ENCODE measurements at places on chromosomes 2 and 18. TPM values are rescaled to one million over a fixed set of nuclear protein-coding genes. Genes with fewer than 3 reads are reported as not detected.

GRCh38 chr2:23662941-23663920, 263.7 kb downstream of the ATAD2B start:
- no peaks in the 10 kb centered on the region for H3K4me1 ChIP-seq
- DNase-seq = peak; percentile 41
- no peak overlapping the region for H3K27ac ChIP-seq
- H3K4me3 ChIP-seq = peak overlapping the region; percentile 48

RPIA gene
- 14.0 TPM for total RNA-seq

DNAJC5G gene
- total RNA-seq = 0.94 TPM

GRCh38 chr18:23593720-23594119, 7.4 kb upstream of the NPC1 start:
- no peaks in the 10 kb centered on the region for H3K4me1 ChIP-seq
- H3K36me3 ChIP-seq = no peaks in the 10 kb centered on the region
- no peak for DNase-seq
- no peaks in the 10 kb centered on the region for H3K27me3 ChIP-seq
- peak overlapping the region; percentile 61 for H3K27ac ChIP-seq

NUP35 gene
- 7.1 TPM for total RNA-seq

DNA sequence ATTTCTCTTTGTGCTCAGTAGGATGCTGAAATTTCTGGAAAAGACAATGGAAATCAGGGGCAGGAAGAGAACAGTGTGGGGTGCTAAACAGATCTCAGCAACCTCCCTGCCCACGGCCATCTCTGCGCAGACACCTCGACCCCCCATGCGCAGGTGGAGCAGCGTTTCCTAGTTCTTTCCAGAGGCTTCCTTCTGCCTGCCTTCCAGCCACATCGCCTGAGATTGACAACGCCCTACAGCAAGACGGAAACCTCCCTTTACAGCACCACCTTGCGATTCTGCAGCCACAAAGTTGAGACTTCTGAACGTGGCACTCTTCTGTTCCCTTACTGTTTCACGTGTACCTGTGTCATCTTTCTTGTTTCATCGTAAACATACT, 31.4 kb upstream of the CASP8 start:
- no peaks in the 10 kb centered on the region for H3K27me3 ChIP-seq
- H3K4me3 ChIP-seq = no peak overlapping the region
- H3K36me3 ChIP-seq = no peaks in the 10 kb centered on the region

TSGA10 gene
- total RNA-seq = 3.9 TPM

IFIH1 gene
- 6.6 TPM for total RNA-seq

GRCh38 chr2:183088061-183088460, 9.5 kb downstream of the DUSP19 start:
- no peaks in the 10 kb centered on the region for H3K4me1 ChIP-seq
- no peak overlapping the region for H3K27ac ChIP-seq
- H3K36me3 ChIP-seq = no peaks in the 10 kb centered on the region
- no peaks in the 10 kb centered on the region for H3K27me3 ChIP-seq

KRTCAP3 gene
- total RNA-seq = not detected

LONRF2 gene
- 13.0 TPM for total RNA-seq

UGT1A5 gene
- not detected for total RNA-seq

- no peaks in the 10 kb centered on the region for H3K4me1 ChIP-seq
- H3K36me3 ChIP-seq = no peaks in the 10 kb centered on the region
- H3K27ac ChIP-seq = no peak overlapping the region
- no peak overlapping the region for H3K4me3 ChIP-seq
- DNase-seq = no peak
Observed at GRCh38 chr2:137886083-137886831, 78.0 kb upstream of the HNMT start.

DNA sequence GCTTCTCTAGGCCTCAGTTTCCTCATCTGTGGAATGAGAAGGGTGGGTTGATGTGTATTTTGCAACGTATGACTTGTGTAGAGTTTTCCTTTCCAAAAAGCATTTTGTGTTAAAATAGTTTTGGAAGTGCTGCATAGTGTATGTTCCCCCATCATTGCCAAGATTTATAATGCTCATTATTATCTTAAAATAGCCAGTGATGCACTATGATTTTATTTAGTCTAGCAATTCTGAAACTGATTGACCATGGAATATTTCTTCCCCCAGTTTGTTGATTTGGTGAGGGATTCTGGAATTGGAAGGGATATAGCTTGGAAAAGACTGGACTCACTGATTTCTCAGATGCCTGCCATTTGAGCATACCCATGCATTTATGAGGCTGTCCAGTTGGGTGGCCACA, 130.6 kb downstream of the CCDC85A start:
- H3K4me3 ChIP-seq = no peak overlapping the region
- peaks cover 6% of the 10 kb centered on the region for H3K4me1 ChIP-seq
- no peaks in the 10 kb centered on the region for H3K36me3 ChIP-seq
- no peak for DNase-seq
- no peaks in the 10 kb centered on the region for H3K27me3 ChIP-seq
- H3K27ac ChIP-seq = peak overlapping the region; percentile 56

GRCh38 chr2:25164561-25164960, 3.8 kb downstream of the POMC start:
- peaks cover 70% of the 10 kb centered on the region for H3K27me3 ChIP-seq
- H3K36me3 ChIP-seq = no peaks in the 10 kb centered on the region
- DNase-seq = peak; percentile 10
- H3K27ac ChIP-seq = no peak overlapping the region
- H3K4me1 ChIP-seq = peaks cover 25% of the 10 kb centered on the region

DNA sequence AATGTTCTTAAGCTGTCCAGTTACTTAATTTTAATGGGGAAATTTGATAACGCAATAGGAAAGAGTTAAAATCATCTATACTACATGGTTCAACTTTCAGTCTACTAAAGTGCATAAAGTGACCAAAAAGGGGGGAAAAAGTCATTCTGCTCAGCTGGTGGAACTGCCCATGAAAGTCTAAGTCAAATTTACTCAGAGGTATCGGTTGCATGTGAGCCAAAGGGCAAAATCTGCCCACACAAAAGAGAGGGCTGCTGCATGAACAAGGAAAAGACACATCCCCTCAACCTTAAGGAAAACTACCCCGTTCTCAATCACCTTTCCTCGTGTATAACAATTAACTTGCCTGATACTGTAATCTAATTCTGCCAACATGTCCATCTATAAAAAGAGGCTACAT, 126.1 kb downstream of the TCF4 start:
- H3K27me3 ChIP-seq = no peaks in the 10 kb centered on the region
- no peak overlapping the region for H3K27ac ChIP-seq
- H3K4me1 ChIP-seq = peaks cover 18% of the 10 kb centered on the region
- no peak for DNase-seq

TNFRSF11A gene
- 1.9 TPM for total RNA-seq

DNA sequence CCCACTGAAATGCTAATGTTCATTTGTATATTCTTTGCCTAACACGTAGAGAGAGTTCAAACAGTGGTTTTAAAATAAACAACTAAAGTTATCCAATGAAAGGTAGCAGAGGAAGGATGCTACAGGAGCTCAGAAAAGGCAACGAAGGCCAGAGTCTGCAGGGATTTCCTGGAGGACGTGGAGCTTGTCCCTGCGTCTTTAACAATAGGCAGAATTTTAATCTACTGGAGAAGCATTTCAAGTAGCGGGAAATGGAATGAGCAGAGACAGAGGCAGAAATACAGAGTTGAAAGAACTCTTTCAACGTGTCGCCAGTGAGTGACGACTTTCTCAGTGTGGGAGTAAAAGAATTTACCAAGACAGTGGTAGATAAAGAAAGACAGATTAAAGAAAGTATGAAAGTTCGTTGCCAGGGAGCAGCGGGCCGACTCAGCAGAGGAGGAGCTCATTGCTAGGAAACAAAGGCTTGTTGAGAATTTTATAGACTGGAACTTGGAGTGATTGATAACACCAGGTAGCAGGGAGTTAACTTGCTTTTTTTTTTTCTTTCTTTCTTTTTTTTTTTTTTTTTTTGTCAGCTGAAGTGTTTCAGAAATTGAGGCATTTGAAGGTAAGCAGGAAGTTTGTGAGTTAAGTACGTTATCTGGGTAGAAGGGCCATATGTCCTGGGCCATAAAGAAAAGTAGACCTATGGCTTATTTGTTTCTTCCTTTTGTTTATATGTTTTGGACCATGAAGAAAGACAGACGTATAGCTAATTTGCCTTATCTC, 625 bp upstream of the NBAS start:
- H3K4me1 ChIP-seq = peaks cover 27% of the 10 kb centered on the region
- H3K4me3 ChIP-seq = peak overlapping the region; percentile 75
- H3K27ac ChIP-seq = peak overlapping the region; percentile 72
- no peaks in the 10 kb centered on the region for H3K27me3 ChIP-seq
- H3K36me3 ChIP-seq = no peaks in the 10 kb centered on the region

DSG1 gene
- 1.8 TPM for total RNA-seq

- H3K4me3 ChIP-seq = no peak overlapping the region
- no peaks in the 10 kb centered on the region for H3K36me3 ChIP-seq
- no peak overlapping the region for H3K27ac ChIP-seq
Observed at GRCh38 chr2:29627279-29627711, 294.1 kb downstream of the ALK start.

TUBB6 gene
- total RNA-seq = 71.0 TPM

Data from heart right ventricle (tissue), 16 donors.